ENCODE measurements at places on chromosomes 4 and X.

DNA sequence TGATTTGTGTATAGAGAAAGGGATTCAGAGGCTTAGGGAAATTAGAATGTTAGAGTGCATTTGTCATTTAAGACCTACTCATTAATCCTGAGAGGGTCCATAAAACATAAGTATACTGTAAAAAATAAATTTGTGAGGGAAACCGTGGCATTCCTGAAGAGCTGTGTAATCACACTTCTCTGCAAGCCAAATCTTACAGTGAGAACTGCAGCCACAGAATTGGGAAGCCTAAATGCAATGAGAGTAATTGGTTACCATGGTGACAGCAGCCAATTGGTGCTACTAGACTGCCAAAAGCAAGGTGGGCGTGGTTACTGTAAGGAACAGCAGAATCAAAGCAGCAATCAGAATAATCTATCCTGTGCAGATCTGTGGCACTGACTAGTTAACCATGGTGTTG lies 345.2 kb upstream of the GRID2 start:
- no peak for DNase-seq

- no peak for DNase-seq
These were observed 7.3 kb downstream of the EMCN start for GRCh38 chr4:100510551-100510950.

- DNase-seq = peak; percentile 68
These were observed 25.5 kb upstream of the RXFP1 start for GRCh38 chr4:158496030-158496741.

GRCh38 chr4:171717231-171717741 lies 95.9 kb upstream of the GALNTL6 start:
- DNase-seq = no peak

Data from stimulated activated CD8-positive, alpha-beta memory T cell treated with anti-CD3 and anti-CD28 coated beads, Interleukin-4, amount 100 ng/mL, for 48 hours (primary cell).